HEK293T (cell line): ENCODE measurements at places on chromosomes 13 and 19.

DNA sequence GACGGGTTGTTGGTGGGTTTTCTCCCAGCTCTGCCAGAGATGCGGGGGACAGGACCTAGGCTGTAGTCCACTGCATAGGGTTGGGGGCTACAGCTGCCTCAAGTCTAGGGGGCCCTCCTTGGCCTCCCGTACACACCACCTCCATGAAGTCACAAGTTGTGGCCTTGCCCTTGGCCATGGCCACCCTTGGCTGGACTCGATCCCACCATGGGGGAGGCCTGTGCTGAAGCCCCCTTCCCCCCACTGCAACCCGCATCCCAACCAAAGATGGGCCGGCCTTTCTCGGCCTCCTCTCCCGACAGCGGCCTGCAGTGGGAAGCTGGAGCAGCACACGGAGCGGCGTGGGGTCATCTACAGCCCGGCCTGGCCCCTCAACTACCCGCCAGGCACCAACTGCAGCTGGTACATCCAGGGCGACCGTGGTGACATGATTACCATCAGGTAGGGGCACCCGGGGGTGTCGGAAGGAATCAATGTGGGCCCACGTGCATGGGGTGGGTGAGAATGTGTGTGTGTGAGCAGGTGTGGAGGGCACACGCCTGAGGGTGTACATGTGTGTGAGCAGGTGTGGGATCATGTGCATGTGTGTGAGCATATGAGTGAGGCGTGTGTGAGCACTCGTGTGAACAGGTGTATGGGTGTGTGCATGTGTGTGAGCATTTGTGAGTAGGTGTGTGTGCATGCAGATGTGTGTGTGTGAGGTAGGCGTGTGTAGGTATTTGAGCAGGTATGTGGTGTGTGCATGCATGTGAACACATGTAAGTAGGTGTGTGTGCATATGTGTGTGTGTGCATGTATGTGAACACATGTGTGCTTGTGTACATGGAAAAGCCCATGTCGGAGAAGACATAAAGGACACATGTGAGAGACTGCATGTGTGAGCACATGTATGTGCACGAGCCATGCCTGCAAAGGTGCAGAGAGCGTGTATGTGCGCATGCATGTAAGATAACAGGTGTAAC lies 8.7 kb downstream of the LRP3 start:
- DNase-seq: no peak

DNA sequence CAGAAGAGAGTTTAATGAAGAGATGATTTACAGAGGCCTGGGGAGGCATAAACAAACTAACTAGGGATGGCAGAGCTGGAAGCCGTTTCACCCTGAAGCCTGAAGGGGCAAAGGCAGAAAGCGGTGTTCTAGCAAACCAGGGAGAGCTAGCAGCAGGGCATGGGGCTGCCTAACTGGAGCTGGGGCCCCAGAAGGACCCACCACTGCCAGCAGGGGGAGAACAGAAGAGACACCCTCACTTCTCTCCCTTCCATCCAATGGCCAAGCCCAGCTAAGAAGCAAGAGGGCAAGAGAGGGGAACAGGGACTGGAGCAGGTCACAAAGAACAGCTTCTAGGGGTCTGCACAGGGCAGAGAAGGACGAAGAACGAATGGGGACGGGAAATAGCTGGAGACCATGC lies 195.5 kb downstream of the KATNAL1 start:
- DNase-seq: peak; percentile 29

DNA sequence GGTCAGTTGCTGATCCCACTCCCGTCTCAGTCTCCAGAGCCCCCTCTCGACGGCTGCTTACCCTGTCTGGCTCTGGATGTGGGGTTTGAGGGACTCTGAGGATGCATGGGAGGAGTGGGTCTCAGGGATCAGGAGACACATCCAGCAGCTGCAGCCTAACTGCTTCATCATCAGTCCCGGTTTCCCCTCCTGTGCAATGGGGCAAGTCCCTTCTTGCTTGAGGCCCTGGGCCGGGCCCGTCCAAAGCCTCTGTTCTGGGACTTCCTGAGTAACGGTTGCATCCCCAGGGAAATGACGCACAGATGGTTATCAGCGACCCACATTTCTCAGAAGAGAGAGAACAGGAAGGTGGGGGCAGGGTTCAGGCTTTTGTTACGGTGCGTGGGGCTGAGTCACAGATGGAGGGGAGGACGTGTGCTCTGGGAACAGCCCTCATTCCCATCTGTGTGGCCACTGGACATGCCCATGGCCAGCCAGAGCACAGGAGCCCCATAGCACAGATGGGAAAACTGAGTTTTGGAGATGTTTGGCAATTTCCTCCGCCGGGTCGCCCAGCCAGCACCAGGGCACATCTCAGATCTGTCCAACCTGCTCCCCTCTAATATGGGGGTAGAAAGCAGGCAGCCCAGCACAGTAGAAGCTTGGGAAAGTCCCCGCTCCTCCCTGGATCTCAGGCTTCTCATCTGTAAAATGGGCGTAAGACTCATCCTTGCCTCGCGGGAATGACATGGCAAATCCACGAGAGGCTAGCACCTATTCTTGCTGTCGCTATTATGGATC lies 19.3 kb downstream of the GNA15 start:
- DNase-seq: no peak

DNA sequence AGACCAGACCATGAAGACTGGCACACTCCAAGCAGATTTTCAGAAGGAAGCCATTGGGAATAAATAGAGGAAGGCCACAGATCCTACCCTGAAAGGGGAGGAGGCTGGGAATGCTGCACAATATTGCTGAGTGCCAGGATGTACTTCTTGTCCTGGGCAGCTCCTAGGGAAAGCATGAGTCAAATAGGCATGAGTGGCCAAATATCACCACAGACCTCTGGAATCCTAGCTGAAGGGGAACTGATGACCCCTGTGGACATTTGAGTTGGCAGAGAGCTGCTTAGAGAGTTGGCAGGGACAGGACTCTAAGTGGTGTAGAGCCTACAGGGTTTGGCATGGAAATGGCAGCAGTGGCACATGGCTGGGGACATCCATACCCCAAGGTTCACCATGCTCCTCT lies 234.3 kb upstream of the TRPC4 start:
- no peak for DNase-seq

GRCh38 chr13:99548448-99548847 lies 47.2 kb downstream of the TM9SF2 start:
- no peak for DNase-seq

DNA sequence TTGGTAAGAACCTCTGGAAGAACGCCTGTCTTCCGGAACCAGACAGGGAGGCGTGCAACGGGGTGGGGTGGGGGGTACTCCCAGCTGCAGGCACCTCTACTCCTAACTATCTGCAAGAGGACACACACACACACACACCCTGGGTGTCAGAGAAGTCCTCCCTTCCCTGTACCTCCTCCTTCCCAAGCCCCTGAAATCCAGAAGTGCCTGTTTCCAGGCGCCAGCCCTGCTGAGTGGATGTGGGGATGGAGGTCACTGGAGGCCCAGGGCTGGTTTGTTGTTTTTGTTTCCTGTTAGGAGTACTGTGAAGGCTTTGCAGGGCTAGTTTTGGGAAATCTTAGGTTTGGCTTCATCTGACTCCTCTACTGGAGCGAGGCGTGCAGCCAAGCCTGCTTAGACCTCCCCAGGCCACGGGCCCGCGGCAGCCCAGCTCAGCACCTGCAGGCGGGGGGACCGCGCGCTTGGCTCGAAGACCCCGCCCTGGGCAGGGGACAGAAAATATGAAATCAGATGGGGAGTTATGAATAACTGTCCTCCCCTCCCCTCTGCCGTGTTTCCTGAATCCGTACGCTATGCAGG lies 36.4 kb downstream of the SOX1 start:
- DNase-seq: no peak

DNA sequence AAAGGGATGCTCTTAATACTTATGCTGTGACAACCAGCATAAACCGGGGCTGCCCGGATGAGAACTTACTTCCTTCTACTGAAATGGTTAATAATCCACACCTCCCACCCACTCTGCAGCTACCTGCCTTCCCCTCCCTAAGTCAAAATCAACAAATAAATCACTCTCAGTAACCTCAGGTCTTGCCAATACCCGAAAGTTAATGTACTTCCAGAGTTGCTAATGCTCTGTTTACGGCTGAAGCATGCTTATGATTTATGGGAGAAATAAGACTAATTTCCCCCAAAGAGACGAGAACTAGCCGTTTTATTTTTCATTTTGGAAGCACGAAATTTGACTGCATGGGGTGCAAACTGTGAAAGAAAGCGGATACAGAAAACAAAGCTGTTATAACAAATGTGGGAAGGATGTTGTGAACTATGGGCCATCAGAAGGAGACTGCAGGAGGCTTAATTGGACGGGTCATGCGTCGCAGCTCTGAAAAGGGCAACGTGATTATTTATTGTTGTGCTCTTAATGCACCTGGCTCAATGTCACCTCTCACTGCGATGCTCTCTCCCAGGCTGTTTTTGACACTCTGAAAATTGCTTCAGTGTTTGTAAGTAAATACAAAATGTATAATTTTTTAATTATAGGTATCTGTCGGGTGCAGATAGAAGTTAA lies 114.0 kb upstream of the SLC7A1 start:
- no peak for DNase-seq

DNA sequence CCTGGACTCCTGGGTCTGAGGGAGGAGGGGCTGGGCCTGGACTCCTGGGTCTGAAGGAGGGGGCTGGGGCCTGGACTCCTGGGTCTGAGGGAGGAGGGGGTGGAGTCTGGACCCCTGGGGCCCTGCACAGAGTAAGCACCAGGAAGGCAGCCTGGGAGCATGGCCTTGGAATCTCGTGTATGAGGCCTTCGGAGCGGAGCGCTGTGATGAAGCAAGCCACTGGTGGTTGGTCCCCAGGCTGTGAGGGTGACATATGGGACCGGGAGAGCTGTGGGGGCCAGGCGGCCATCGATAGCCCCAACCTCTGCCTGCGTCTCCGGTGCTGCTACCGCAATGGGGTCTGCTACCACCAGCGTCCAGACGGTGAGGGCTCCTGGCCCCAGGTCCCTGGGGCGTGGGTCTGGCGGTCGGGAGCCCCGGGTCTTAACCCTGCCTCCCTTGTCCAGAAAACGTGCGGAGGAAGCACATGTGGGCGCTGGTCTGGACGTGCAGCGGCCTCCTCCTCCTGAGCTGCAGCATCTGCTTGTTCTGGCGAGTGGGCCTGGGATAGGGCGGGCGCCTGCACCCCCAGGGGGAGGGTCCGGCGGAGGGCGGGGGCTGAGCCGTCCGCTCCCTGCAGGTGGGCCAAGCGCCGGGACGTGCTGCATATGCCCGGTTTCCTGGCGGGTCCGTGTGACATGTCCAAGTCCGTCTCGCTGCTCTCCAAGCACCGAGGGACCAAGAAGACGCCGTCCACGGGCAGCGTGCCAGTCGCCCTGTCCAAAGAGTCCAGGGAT lies 918 bp downstream of the TMEM190 start:
- no peak for DNase-seq

- DNase-seq: no peak
These were observed at the start of gene ATP8B3 for GRCh38 chr19:1811942-1812425. Gene ATP8B3, minus strand, starts transcription at chr19:1812276. Its CDS starts 540 bp downstream, at chr19:1811736.

GRCh38 chr19:1269065-1269477 lies at the start of gene CIRBP:
Gene CIRBP, plus strand, starts transcription at chr19:1269332. Its CDS starts 1,602 bp downstream, at chr19:1270934.
- peak; percentile 94 for DNase-seq

DNA sequence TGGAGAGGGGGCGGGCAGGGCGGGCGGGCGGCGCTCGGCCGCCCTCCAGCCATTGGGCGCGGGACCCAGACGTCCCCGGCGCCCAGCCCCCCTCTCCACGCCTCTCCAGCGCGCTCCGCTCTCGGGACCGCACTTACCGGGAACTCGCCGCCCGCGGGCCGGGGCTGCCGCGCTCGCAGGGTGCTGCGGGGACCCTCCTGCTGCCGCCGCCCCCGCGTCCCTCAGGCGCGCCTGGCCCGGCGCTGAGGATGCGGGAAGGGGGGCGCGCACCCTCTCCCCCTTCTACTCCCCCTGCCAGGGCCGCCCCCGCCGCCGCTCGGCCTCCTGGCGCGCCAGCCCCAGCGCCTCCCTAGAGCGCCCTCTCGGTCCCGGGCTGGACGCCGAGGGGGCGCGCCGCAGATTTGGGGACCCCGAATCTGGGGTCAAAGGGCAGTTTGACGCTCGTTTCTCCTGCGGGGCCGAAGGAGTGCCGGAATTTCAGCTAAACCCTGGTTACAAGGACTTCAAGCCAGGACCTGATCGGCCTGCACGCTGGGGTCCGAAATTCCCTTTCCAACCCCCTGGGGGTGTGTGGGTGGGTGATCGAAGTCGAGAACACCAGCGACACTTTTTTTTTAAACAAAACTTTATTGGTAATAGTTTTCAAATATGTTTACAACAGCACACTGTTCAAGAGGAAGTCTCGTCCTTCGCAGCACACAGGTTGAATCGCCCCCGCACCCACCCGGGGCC lies 696 bp upstream of the SAMD1 start:
- peak; percentile 77 for DNase-seq

DNA sequence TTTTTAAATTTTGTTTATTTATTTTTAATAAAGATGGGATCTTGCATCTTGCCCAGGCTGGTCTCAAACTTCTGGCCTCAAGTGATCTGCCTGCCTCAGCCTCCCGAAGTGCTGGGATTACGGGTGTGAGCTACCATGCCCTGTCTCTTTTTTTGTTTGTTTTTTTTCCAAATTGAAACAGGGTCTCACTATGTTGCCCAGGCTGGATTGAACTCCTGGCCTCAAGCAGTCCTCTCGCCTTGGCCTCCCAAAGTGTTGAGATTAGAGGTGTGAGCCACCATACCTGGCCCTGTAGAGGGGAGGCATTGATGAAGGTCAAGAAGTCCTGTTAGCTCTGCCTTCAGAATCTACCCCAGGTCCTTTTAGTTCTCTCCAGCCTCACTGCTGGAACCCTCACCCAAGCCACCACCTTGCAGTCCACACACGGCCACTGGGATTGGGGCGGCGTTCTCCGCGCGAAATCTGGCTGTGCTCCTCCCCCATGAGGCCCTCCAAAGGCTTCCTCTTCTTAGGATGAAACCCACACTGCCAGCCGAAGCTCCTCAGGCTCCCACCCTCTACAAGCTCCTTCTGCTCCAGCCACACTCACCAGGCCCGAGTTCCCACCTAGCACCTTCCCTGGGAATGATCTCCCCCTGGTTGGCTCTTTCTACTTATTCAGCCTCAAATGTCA lies 34.9 kb downstream of the ACTN4 start:
- no peak for DNase-seq

GRCh38 chr13:42656958-42657357 lies 83.0 kb downstream of the TNFSF11 start:
- no peak for DNase-seq

- DNase-seq: peak; percentile 40
These were observed at the start of gene OXGR1 for GRCh38 chr13:96994017-96994857. Gene OXGR1, minus strand, starts transcription at chr13:96994476. Its CDS starts 6,717 bp downstream, at chr13:96987759.

DNA sequence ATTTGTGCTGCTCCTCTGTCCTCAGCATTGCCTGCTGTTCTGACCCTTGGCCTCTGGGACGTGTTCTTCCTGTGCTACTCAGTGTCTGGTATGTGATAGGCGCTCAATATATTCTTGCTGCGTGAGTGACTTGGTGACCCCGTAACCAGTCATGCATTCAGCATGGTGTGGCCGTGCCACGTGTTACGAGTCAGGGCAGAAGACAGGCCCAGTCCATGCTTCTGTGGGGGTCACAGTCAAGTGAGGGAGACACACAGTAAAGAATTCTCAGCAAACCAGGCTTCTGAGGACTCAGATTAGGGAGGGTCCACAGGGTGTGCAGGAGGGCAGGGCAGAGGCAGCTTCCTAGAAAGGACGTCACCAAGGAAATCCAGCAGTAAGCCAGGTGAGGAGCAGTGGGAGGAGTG lies 7.9 kb downstream of the PPP1R37 start:
- no peak for DNase-seq
